ENCODE measurements at places on chromosomes 2 and 18. TPM values are rescaled to one million over a fixed set of nuclear protein-coding genes. Genes with fewer than 3 reads are reported as not detected.

The MC4R gene
- 0.15 TPM for total RNA-seq

- no peak for DNase-seq
Observed at GRCh38 chr2:235027558-235028214, 75.9 kb downstream of the SH3BP4 start.

The LIPG gene
- 13.2 TPM for total RNA-seq

- no peak for DNase-seq
Observed at GRCh38 chr2:172976116-172976515, 99.5 kb upstream of the MAP3K20 start.

DNA sequence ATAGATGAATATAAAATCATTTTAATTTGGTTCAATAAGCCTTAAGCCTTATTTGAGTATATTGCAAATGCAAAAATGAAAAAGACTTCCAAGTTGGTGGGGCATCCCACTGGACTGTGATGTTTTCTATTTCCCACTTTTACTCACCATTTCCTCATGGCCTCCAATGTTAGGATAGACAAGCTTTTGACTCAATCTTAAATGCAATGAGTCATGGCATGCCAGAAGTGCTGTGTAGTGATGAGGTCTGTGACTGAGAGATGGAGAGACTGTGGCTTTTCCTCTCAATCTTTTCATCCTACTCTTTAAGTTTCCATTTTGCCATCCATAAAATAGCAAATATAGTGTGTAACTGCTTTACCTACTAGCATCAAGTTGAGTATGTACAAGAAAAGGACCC is 1401.2 kb upstream of the CELF4 start:
- no peak for DNase-seq

- DNase-seq, result no peak
Observed at GRCh38 chr2:45780541-45781463, 129.3 kb downstream of the PRKCE start.

The VWA3B gene
- not detected for total RNA-seq

- DNase-seq, result no peak
Observed at GRCh38 chr2:20622731-20623130, 28.2 kb downstream of the HS1BP3 start.

DNA sequence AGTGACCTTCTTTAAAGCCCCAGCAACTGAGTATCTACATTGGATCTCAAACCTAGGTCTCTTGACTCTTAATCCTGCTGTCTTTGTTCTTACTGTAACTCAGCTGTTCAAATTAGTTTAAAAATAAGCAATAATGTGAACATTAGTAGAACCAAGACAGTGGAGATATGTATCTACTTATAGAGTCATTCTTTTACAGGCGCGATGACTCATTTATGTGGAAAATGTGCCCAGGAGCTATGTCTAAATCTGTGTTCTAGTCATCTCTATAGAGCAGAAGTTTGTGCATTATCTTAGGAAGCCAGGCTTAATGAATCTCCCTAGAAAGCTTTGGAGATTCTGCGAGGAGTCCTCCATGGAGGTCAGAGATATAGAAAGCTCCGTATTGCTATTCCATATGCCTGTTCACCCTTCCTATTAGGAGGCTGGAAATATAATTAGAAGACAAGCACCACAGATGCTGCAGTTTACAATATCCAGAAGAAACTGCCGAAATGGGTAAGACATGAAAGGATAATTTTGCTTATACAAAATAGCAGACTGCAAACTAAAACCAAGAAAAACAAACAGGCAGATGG is 211.6 kb downstream of the TRIB2 start:
- DNase-seq, result no peak

The ALKAL2 gene
- not detected for total RNA-seq

The RPRD1A gene
- 198 TPM for total RNA-seq

The DSG4 gene
- total RNA-seq, result not detected

DNA sequence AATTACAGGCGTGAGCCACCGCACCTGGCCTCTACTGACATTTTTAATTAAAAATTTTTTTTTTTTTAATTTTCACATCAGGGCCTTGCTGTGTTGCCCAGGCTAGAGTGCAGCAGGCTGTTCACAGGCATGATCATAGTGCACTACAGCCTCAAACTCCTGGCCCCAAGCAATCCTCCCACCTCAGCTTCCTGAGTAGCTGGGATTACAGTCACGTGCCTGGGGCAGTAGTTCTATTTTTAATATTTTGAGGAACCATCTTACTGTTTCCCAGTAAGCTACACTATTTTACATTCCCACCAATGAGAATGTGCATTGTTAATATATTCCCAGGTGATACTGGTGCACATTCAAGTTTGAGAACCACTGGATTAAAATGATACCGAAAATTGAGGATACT is 92.7 kb downstream of the WDSUB1 start:
- DNase-seq, result no peak

- no peak for DNase-seq
Observed at GRCh38 chr2:32663864-32664263, 36.0 kb downstream of the TTC27 start.

DNA sequence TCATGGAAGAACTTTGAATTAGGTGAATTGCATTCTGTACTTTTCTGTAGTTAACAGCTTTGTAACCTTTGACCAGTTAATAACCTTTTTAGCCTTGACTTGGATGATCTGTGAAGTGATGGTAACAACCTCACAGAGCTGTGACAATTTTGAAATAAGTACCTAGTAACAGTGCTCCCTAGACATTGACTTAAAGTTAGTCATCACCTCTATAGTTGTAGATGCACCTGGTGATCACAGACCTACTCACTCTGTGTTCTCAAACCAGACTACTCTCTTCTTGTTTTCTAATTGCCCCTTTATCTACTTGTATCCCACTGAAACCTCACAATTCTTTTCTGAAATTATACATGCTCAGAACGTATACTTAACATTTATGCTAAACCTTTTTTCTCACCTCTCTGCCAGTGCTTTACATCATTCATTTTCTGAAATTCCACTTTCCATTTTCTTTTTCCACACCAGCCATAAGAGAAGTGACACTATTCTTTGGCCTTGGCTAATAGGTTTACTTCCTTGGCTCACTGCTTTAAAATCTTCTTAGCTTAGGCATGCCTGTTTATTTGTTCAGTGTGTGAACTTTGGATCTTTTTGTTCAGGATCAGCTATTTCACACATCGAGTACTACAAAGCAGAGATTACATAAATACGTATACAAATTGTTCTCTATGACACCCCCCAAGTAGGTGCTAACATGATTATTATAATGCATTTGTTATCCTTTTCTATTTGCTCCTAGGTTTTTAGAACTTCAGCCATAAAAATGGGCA is 9.3 kb downstream of the YPEL5 start:
- no peak for DNase-seq

DNA sequence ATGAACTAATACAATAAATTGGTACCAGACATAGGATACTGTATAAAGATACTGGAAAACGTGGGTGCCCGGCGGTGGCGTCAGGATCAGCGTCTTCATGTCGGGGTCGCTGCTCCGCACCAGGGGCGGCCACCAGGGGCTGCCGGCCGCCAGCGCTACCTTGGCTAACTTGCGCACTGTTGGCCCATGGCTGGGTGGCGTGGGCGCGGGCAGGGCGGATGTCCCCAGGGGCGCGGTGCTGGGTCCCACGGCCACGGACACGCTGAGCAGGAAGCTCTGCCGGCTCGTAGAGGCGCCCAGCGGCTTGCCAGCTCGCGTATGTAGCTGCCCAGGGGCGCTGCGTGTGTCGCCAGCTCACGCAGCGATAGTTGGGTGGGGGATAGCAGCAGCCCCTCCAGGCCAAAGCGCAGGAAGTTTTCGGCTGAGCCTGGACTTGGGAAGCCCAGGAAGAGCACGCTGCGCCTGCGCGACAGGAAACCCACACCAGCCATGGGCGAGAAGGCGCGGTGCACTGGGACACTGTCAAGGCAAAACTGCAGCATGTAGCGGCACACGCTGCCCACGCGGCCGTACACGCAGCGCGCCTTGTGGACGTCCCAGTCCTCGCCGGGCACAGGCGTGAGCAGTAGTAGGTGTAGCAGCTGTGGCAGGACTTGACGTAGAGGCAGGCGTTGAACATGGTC is 299.9 kb downstream of the CCDC74A start:
- DNase-seq, result no peak

Measured in neural progenitor cell (in vitro differentiated cells).